T47D (cell line): ENCODE measurements at places on chromosomes 4 and X.

GRCh38 chr4:26081795-26082498, 167.9 kb downstream of the SMIM20 start:
- peak; percentile 57 for DNase-seq

DNA sequence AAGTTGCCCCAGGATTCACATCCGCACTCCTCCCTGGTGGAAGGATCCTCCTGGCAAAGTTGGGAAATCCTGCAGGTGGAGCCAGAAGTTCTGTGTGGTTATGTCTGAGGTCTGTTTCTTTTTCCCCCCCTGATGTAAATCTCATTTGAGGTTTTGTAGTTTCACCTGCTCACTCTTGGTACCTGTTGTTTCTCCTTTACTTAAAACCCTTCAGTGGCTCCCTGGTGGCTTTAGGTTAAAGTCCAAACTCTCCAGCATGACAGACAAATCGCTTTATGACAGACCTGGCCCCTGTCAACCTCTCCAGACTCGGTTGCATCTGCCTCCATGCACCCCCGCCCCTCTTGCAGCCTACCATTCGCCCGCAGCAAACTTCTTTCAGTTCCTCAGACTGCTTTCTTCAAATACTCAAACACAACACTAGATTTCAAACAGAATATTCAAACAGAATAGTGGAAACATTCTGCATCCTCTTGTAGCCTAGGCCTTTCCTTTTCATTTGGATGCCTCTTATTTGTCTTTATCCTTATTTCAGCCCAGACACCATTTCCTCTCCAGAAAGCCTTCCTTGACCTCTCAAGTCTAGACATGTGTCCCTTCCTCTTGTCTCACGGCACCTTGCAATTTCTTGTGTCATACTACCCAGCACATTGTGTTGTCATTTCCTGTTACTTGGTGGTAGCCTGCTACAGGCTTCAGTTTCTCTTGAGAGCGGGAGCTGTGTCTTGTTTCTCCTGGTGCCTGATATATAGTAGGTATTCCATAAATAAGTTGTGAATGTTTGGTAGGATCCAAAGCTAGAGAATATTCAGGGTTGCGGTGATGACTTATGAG, 24.8 kb downstream of the IL13RA1 start:
- DNase-seq = no peak

- DNase-seq = no peak
Observed at GRCh38 chrX:40074959-40075332, 22.8 kb downstream of the BCOR start.

DNA sequence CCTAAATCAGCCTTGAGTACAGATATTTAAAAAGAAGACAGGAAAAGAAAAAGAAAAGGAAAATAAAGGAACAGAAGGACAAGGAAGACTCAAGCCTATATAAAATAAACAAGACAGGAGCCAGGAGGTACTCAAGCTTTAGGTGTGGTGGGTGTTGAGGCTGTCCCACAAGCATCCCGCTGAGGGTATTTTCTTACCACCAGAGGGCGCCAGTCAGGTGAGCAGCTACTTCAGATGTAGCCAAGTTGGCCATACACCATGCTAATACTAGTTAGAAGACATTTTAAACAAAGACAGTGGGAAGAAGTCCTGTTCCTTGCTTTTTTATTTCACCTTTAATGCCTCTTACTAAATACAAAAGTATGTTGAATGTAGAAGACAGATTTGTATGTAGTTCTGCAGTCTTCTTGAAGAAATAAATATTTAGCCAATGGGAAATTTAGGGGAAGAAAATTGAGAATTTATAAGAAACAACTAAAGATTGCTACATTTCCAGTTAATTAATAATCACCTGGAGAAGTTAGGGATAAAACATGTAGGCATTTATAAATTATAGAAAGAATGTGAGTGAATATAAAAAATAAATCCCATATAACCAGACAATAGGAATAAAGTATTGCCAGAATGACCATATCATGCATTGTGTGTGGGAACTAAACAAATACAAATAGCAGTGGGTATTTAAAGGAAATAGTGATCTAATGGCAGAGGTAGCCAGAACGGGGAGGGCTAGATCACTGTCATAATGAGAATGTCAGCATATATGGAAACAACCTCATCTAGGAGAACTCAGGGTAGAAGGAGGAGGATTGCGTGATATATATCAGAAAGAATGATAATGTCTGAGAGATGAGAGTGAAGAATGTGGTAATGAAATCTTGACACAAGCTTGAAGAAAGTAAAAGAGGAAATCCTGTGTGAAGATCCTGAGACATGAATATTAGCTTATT, 71.0 kb downstream of the MTHFD2L start:
- peak; percentile 77 for DNase-seq

- no peak for DNase-seq
Observed at GRCh38 chrX:115367951-115368350, 78.4 kb downstream of the LUZP4 start.
